A549 treated with RU486 at 1 μM for 4 hours (cell line): ENCODE measurements at places on chromosomes 11 and 22. TPM values are rescaled to one million over a fixed set of nuclear protein-coding genes. Genes with fewer than 3 reads are reported as not detected.

Gene SERHL2
- 0.23 to 0.27 TPM (median 0.26 TPM) in 3 of 5 replicates, not detected in the others for total RNA-seq

Gene CBLIF
- not detected in 5 replicates for total RNA-seq

Gene SCO2
- 4.4 to 8.2 TPM (median 6.7 TPM) in 5 replicates for total RNA-seq

Gene OR51D1
- total RNA-seq: not detected in 5 replicates

Gene APOL1
- 9.4 to 11.9 TPM (median 9.7 TPM) in 5 replicates for total RNA-seq

Gene LMNTD2
- 1.5 to 2.9 TPM (median 2.8 TPM) in 5 replicates for total RNA-seq

Gene LARGE1
- total RNA-seq: 2.8 to 5.8 TPM (median 3.9 TPM) in 5 replicates

Gene P2RY6
- total RNA-seq: 5.9 to 13.3 TPM (median 10.8 TPM) in 5 replicates

Gene PARVA
- total RNA-seq: 24.3 to 28.1 TPM (median 25.1 TPM) in 5 replicates

Gene KRTAP5-5
- not detected in 5 replicates for total RNA-seq

Gene NELL1
- total RNA-seq: not detected in 5 replicates

Gene GLYATL1
- not detected in 5 replicates for total RNA-seq

Gene UPK3A
- total RNA-seq: not detected in 5 replicates

Gene TRIM68
- 6.9 to 10.7 TPM (median 9.2 TPM) in 5 replicates for total RNA-seq

Gene SCT
- total RNA-seq: not detected in 5 replicates

Gene LYVE1
- 0.09 to 0.28 TPM (median 0.18 TPM) in 5 replicates for total RNA-seq

Gene SPATA19
- not detected in 5 replicates for total RNA-seq

Gene TYMP
- 10.8 to 21.9 TPM (median 18.6 TPM) in 5 replicates for total RNA-seq

Gene GGTLC2
- not detected in 5 replicates for total RNA-seq

Gene OR2D2
- not detected in 5 replicates for total RNA-seq

Gene MMP11
- 0.17 to 0.42 TPM (median 0.33 TPM) in 4 of 5 replicates, not detected in the other for total RNA-seq

Gene PHF21B
- 0.71 to 1.4 TPM (median 0.89 TPM) in 5 replicates for total RNA-seq

Gene CADM1
- total RNA-seq: 21.2 to 24.5 TPM (median 22.0 TPM) in 5 replicates

Gene CDKN1C
- total RNA-seq: 0.39 to 0.85 TPM (median 0.73 TPM) in 5 replicates

Gene TNNI2
- not detected in 5 replicates for total RNA-seq

Gene NPAT
- total RNA-seq: 3.0 to 6.9 TPM (median 5.7 TPM) in 5 replicates
